ENCODE measurements at places on chromosomes 3 and 15.

DNA sequence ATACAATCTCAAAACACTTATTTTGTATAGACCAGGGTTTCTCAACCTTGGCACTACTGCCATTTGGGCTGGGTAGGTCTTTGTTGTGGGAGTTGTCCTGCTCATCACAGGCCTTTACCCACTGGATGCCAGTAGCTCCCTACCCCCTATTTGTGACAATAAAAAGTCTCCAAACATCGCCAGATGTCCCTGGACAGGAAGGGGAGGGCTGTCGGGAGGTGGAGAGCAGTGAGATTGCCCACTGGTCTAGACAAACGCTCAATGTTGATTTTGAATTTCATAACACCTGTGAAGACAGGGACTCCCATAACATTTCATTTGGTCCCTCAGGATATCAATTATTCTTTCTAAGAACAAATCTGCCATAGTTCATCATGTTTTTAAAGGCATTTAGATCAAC, 151.7 kb upstream of the PTPRG start:
- no peak for DNase-seq

DNA sequence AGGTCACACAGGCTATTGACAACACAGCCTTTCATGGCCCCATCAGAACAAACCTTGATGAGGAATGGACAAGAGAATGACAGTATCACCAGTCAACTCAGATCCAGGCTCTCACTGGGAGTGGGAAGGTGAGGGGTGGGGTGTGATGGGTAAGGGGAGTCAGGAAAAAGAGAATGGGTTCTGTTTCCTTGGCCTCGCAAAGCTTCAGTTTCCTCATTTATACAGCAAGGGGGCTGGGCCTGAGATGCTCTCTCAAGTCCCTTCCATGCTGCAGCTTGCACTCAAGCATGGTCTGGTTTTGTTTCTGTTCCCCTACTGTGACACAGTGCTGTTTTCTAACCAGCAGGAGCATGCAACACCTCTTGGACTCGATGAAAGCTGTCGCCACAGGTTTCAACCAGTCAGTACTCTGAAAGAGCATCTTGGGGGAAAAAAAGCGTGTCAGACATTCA, 65.7 kb upstream of the IL12A start:
- no peak for DNase-seq

- no peak for DNase-seq
These were observed 316.1 kb downstream of the TLE3 start for GRCh38 chr15:69781411-69782125.

DNA sequence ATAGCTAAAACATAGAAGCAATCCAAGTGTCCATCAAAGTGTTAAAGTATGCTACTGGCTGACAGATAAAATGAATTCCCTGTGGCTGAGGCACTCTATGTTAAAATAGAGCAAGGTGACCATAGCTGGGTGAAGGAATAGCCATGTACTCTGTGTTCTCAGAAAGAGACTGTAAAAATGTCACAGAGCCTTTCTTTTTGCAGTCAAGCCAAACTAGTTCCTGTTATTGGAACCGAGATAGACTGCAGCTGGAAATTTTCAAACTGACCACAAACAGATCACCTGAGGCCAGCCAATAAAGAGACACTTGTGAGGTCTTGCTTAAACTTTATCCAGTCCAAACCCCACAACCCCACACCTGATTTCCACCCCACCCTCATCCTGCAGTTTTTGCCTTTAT, 422.8 kb upstream of the NAALADL2 start:
- DNase-seq = no peak

DNA sequence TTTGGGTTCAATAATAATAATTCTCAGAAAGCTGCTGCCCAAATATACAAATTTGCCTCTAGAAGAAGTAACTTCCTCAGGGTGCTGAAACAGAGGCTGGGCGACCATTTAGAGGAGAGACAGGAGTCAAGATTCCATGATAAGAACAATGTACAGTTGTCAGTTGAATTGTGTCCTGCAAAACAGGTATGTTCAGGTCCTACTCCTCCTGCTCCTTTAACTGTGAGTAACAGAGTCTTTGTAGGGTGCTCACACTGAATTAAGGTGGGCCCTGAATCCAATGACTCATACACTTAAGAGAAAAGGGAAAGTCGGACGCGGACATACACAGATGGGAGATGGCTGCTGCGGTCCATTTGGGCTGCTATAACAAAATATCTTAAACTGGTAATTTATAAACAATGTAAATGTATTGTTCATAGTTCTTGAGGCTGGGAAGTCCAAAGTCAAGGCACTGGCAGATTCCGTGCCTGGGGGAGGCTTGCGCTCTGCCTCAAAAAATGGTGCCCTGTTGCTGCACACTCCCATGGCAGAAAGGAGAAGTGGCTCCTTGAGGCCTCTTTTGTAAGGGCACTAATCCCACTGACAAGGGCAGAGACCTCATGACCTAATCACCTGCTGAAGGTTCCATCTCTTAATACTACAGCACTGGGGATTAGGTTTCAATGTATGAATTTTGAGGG, 55.1 kb downstream of the MB21D2 start:
- no peak for DNase-seq

- no peak for DNase-seq
These were observed 35.0 kb downstream of the ZXDC start for GRCh38 chr3:126440709-126440995.

DNA sequence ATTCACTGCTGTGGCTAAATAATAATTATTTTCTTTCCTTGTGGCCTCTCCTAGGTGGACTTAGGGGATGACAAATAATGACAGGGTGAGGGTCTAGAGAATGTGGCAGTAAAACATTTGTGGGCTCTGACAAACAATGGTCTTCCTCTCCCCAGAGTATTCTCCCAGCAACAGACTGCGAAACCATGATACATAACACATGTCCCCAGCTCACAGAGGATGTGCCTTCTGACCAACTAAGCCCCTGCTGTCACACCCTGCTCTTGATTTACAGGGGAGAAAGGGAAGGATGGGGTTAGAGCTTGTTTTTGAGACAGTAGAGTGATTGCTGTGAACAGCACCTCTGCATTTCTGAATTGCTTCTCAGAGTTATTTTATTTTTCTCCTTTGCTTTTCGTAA, 116.6 kb upstream of the CTDSPL start:
- DNase-seq = no peak

GRCh38 chr3:46112984-46113383, 85.7 kb upstream of the XCR1 start:
- no peak for DNase-seq

Measured in activated CD4-positive, alpha-beta T cell treated with anti-CD3 and anti-CD28 coated beads, Interleukin-2, amount 50 U/mL, for 16 hours (primary cell).